ENCODE measurements at places on chromosomes 7 and 10.

GRCh38 chr10:74394416-74394969 is 243.5 kb downstream of the ADK start:
- DNase-seq, result no peak

DNA sequence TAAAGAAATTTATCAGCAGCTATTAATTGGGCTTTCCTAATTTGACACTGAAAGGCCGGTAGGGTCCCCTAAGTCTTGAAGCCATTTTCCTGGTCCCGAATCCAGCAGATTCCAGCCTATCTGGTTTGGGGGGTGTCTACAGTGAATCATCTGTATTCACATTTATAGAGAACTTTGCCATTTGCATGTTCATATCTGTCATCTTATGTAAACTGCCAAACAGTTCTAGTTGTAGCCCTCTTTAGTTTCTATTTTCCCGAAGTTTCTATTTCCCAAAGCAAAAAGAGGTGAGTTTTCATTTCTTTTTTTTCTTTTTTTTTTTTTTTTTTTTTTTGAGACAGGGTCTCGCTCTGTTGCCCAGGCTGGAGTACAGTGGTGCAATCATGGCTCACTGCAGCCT is 47.6 kb downstream of the PAPSS2 start:
- no peak for DNase-seq

GRCh38 chr10:95172851-95173250 is 21.2 kb upstream of the ACSM6 start:
- DNase-seq, result no peak

DNA sequence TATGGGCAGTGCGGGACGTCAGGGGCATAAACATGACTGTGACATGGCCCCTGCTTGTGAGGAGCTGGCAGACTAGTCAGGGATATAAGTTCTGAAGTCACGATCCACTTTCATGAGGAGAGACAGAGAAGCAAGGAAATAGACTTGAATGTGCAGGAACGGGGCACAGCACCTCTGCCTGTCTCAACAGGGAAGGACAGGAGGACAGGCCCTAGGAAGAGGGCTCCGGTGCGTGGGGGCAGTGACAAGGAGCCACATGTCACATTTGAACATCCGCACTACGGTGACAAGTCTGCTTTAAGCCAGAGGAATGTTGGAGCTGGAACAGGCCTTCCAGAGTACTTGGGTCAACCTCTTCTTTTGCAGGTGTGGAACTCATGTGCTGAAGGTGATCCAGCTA is 19.8 kb upstream of the SAR1A start:
- no peak for DNase-seq

- DNase-seq, result no peak
Observed at GRCh38 chr10:88733215-88733614, 26.6 kb upstream of the LIPN start.

GRCh38 chr10:103936022-103936421 is 18.0 kb upstream of the STN1 start:
- DNase-seq, result no peak

DNA sequence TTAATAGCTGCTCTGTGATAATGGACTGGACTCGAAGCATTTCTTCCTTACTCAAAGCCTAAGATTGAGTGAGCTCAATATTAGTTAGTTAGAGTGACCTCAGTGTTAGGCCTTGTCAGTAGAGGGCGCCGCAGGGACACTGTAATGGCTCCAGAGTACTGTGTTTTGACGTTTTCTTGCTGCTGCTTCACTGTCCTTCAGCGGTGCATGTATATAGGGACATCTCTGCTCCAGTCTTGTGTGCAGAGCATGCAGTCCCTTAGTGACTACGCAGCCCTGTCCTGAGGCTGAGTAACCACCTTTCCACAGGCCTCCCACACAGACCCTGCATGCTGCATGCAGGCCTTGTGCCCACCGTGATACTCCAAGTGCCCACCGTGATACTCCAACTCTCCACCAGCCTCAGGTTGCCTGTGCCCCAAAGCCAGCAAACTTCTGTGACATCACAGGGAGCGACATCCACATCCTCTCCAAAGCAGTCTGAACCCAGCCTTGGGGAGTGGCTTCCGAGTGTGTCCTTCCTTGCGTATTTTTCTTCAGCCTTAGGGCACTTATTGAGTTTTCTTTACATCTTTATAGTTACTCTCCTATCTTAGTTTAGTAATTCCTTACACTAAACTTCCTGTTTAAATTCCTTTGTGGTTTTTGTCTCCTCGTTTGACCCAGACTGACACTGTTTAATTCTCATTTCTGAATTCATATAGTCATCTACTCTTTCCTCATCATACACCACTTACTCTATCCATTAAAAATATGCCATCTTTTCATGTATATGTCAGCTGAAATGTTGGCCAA is 118.2 kb downstream of the JAZF1 start:
- peak; percentile 30 for DNase-seq

DNA sequence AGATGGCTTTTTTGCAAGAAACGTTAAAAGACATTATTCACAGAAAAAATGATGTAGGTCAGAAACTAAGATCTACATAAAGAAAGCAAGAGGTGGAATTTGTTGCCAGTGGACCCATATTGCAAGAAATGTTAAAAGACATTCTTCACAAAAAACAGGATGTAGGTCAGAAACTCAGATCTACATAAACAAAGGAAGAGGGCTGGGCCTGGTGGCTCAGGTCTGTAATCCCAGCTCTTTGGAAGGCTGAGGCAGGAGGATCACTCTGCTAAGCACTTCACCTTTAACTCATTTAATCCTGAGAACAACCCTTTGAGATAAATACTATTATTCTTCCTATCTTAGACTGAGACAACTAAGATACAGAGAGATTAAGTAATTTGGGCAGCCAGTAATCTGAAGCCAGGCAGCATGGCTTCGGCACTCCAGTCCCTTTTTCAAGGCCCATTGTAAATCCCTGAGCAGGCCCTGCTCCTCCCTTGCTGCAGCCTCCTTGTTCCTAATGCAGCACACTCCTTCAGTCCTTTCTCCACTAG is 11.6 kb downstream of the ZFAND4 start:
- DNase-seq, result no peak

DNA sequence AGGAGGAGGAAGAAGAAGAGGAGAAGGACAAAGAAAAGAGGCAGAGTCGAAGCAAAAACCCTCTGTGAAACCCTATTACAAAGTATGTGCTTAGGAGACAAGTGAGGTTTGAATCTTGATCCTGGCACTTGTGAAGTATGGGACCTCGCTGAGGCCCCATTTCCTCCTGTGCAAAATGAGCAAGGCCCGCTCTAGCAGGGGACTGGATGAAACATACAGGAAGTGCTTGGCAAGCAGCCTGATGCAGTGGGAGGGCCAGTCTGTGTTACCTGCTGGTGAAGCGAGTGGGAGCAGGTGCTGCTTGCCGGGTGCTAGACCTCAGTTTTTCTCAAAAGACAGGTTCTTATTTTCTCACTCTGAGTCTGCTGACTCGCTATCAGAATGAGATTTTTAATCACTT is 150.4 kb downstream of the JCAD start:
- no peak for DNase-seq

GRCh38 chr10:68103261-68103878 is 5.9 kb upstream of the MYPN start:
- DNase-seq, result no peak

DNA sequence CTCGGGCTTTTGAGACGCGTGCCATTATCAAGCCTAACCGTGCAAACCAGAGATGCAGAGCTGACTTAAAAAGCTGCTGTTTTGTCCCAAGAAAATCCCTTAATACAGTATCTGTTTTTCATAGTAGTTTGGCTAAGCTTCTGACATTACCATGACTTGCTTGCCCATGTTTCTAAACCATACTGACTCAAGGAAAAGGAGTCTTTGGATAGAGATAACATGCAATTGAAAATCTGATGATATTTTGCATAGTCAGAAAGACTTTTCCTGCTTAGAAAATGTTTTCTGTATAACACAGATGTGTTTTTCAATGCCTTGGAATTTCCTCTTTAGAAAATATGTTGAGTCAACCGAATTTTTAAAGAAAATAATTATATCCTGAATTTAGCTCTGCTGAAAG is 21.5 kb upstream of the AKR1E2 start:
- no peak for DNase-seq
